ENCODE measurements at places on chromosomes 16 and 17.

DNA sequence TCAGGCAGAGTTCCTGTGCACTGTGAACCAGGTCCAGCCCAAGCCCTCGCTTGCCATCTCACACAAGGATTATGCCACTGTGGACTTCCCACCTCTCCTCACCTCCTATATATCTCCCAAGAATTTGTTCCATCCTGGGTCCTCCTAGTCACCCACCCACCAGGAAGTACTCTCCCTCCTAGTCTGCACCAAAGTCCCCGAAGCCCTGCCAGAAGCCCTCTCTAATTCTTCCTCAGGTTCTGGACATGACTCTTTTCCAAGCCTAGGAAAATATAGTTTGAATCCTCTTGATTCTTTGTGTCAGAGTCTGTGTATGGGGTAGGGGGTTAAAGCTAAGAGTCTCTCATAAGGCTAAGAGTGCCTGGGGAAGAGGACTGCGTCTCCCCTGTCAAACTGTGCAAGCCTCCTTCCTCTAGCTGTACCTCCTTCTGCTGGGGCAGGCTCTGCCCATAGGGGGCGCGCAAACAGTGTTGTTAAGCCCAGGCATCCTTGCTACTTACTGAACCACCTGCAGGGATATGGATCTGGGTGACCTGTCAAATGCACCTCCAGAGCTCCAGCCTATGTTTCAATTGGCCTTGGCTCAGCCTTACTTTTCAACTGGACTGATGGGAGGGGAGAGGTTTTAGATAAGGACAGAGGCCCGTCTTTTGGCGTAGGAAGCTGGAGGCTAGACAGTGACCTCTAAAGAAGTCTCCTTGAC, 16.6 kb upstream of the DLX4 start:
- peaks cover 46% of the 10 kb centered on the region for H3K27me3 ChIP-seq
- H3K4me1 ChIP-seq = no peaks in the 10 kb centered on the region
- peak; percentile 79 for DNase-seq

DNA sequence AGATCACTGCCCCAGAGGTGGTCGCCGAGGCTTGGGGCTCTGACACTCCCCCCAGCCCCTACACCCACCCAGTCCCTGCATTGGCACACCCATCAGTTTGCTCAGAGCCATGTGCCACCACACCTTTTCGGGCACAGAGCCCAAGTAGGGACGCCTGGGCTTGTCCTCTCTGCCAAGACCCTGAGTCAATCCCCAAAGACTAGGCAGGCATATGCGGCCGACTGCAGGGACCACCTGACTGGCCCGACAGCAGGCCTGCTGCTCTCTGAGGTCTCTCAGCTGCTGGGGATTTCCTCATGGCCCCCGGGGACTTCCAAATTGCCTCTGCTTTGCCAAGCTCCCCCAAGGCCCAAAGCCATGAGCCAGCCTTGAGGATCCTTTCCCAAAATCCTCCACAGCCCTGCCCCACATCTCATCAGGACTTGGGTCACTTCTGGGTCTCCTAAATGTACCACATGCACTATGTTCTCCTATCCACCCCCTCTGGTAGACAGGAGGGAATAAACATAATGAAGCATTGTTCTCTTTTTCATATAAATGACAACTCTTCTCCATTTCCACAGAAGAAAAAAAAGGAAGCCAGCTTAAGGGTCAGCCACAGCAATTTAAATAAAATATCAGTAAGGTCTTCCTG, 30.6 kb downstream of the MYO18A start:
- no peaks in the 10 kb centered on the region for H3K27me3 ChIP-seq
- peak overlapping the region; percentile 80 for H3K4me3 ChIP-seq
- H3K36me3 ChIP-seq = no peaks in the 10 kb centered on the region
- H3K27ac ChIP-seq = peak overlapping the region; percentile 77

- H3K36me3 ChIP-seq = peaks cover 11% of the 10 kb centered on the region
- H3K4me3 ChIP-seq = no peak overlapping the region
- DNase-seq = no peak
These were observed 10.6 kb downstream of the CHMP1A start for GRCh38 chr16:89646906-89647305.

DNA sequence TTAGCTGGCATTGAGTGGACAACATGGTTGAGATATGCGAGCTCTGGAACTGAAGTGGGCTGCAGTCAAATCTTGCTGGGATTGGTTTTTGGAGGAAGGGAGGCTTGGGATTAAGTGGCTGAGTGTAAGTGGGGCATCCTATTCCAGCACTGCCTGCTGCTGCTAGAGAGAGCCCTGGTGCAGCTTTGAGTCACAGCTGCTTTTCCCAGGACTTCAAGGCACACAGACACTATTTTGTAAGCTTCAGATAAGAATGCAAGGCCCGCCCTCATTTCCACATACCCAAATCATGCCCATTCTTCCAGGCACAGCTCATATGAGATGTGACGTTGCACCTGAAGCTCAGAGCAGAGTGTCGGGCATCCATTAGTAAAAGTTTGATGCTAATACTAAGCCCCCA, 10.2 kb upstream of the MAF start:
- H3K27me3 ChIP-seq = peaks cover 39% of the 10 kb centered on the region
- H3K4me3 ChIP-seq = no peak overlapping the region
- no peaks in the 10 kb centered on the region for H3K36me3 ChIP-seq
- no peaks in the 10 kb centered on the region for H3K4me1 ChIP-seq
- DNase-seq = no peak
- no peak overlapping the region for H3K27ac ChIP-seq

DNA sequence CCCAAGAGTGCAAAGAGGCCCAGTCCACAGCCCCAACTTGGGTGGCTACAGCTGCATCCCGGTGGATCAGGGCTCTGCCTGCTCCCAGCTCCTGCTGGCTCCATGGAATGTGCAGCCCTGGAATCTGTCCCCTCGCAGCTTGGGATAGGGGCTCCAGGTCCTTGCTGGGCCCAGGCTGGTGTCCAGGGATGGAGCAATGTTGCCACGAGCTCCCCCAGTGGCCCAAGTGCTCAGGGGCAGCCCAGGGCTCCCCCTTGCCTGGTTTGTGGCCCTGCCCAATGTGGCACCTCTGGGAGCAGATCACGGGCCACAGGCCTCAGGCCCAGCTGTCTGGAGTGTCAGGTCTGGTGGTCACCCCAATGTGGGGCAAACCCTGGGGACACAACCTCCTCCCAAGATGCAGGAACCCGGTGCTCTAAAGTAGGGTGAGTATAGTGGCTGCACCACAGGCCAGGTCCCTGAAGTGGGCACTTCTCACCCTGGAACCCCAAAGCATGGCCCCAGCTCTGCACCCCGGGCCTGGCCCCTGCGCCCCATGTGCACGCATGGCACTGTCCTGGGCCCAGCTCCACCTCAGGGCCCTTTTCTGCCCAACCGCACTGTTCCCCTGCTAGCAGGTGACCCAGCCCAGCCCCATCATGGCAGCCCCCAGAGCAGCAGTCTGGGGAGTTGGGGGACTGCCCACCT, 14.8 kb upstream of the DNAH9 start:
- no peak for DNase-seq
- no peak overlapping the region for H3K27ac ChIP-seq
- no peaks in the 10 kb centered on the region for H3K27me3 ChIP-seq
- no peaks in the 10 kb centered on the region for H3K36me3 ChIP-seq

- H3K27ac ChIP-seq = no peak overlapping the region
- DNase-seq = no peak
- H3K27me3 ChIP-seq = peaks cover 38% of the 10 kb centered on the region
- no peak overlapping the region for H3K4me3 ChIP-seq
These were observed 203.5 kb upstream of the N4BP1 start for GRCh38 chr16:48813485-48813884.

- H3K36me3 ChIP-seq = peaks cover 1% of the 10 kb centered on the region
- H3K27ac ChIP-seq = peak overlapping the region; percentile 62
- no peak overlapping the region for H3K4me3 ChIP-seq
- no peak for DNase-seq
These were observed 94.8 kb upstream of the DNAH17 start for GRCh38 chr17:78672005-78672404.

GRCh38 chr16:82655720-82656490, 29.1 kb downstream of the CDH13 start:
- H3K27ac ChIP-seq = peak overlapping the region; percentile 32
- H3K4me3 ChIP-seq = no peak overlapping the region
- H3K4me1 ChIP-seq = peaks cover 37% of the 10 kb centered on the region
- H3K36me3 ChIP-seq = no peaks in the 10 kb centered on the region
- no peak for DNase-seq
- no peaks in the 10 kb centered on the region for H3K27me3 ChIP-seq
